ENCODE measurements at places on chromosomes 5 and 9.

- no peak for DNase-seq
Observed at GRCh38 chr9:121772600-121773285, 121.3 kb downstream of the DAB2IP start.

DNA sequence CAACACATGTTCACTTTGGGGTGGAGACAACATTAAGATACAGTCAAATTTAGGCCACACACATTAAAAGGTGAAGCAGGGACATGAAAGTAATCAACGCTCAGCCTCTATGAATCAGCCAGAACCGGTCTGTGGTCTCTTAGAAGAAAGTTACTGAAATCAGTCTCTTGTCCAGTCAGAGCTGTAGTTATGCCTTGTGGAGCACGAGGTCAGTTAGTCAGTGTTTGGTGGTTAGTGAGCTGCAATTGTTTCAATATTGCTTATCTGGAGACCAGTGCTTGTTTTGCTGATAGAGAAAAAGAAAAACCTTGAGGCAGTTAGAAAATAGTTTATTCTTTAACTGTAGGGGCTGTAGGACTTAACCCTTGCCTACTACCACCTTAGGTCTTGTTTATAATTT lies 157.8 kb upstream of the RASEF start:
- DNase-seq, result no peak

DNA sequence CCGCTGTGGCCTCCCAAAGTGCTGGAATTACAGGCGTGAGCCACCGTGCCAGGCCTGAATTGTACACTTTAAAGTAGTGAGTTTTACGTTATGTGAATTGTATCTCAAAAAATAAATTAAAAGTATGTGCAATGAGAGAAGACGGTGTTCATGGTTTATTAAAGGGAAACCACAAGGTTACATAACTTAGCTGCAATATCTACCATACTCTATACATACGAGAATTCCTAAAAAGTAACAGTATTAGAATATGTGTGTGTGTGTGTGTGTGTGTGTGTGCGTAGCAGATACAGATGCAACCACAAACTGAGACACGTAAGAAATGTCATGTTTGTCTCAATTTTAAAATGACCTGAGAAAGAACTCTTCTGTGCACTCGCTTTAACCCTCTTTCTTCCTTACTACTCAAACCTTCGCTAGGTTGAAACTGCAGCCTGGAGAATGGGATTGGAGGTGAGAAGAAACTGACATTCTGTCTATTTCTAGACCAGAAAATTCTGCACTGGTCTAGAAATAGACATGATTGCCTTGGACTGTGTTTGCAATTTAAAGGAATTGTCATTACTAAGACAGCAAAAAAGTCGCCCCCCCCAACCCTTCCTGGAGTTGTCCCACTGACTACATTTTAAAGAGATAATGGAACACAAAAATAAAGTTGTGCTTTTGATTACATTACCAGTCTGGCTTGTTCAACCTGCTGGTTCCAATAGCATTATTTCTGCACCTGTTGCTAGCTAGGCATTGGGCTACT lies 167.0 kb downstream of the RGS3 start:
- DNase-seq, result no peak

DNA sequence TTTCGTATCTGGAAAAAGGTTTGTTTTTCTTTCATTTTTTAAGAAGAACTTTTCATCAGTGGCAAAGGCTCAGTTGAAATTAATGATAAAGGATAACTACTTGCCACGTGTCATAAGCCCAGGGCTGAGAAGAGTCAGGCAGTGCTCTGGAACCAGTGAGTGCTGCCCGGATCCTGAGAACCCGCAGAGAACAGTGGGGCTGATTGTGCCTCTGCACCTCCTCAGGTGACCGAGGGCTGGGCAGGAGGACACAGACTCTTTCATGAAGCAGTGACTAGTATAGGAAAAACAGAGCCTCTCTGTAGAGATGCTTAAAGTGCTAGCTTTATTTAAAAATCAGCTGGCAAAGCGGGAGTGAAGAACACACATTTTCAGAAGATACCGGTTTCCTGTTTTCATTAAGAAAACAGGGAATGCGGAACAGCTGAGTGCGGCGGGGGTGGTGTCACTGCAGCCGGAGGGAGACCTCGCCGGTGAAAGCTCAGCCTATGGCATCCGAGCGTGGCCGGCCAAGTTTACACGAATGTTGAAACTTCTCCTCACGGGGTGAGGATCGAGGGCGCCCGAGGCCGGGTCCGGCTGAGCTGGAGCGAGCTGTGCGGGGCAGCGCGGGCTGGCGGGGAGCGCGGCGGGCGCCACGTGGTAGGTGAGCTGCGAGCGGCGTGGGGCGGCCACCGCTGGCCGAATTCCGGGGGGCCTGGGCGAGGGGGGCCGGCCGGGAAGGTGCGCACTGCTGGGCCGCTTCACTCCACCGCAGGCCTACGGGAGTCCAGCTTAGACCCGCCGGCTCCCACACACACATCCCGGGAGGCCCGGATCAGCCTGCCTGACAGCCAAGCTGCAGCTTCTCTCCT lies 134.7 kb upstream of the DMRT1 start:
- DNase-seq, result peak; percentile 2
